ENCODE measurements at places on chromosomes 5 and 9.

DNA sequence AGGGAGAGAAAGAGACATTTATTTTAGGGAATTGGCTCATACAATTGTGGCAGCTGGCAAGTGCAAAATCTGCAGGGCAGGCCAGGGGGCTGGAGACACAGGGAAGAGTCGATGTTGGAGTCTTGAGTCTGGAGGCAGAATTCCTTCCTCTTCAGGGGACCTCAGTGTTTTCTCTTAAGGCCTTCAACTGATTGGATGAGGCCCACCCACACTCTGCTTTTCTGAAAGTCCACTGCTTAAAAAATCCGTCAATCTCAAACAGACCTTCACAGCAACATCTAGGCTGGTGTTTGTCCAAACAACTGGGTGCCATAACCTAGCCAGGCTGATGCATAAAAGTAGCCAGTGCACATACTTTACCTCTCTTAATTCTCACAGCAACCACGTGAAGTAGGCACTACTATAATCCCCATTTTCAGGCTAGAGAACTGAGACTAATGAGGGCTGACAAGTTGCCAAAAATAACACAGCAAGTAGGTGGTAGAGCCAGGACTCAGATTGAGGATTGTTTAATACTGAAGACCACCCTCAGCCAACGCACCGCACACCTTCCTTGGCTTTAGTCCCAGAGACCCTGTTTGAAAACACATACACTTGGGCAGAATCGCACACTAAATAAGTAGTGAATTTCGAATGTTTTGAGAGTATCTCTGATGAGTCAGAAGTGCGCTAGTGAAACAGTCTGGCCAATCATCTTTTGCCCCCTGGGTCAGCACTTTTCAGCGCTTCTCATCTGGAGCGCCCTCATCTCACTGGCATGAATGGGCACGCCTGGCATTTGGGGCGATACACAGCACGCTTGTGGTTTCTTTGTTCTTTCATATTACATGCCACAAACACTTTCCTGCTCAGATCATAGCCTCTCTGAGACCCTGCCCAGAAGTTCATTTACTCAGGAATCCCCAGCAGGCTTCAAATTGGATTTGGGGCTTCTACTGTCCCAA lies 591.4 kb downstream of the CCDC171 start:
- DNase-seq: no peak

GRCh38 chr5:122839731-122840130 lies 5.7 kb upstream of the SNX24 start:
- no peak for DNase-seq

DNA sequence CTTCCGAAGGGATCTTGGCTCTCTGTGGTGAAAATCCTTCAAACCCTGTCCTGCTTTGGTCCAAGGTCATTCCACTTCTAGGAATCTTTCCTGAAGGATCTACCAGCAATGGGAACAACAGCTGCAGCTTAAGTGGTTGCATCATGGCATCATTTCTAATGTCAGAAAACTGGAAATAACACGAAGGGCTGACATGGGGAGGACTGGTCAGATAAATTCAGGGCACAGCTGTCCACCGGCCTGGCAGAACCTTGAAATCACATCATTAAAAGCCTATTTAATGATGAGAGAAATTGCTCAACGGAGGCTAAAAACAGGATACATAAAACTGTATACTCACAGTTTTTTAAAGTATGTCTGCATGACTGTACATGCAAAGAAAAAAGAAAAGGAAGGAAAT lies 28.3 kb downstream of the OLFML2A start:
- no peak for DNase-seq

GRCh38 chr5:149823375-149823774 lies 93.3 kb downstream of the PPARGC1B start:
- no peak for DNase-seq

DNA sequence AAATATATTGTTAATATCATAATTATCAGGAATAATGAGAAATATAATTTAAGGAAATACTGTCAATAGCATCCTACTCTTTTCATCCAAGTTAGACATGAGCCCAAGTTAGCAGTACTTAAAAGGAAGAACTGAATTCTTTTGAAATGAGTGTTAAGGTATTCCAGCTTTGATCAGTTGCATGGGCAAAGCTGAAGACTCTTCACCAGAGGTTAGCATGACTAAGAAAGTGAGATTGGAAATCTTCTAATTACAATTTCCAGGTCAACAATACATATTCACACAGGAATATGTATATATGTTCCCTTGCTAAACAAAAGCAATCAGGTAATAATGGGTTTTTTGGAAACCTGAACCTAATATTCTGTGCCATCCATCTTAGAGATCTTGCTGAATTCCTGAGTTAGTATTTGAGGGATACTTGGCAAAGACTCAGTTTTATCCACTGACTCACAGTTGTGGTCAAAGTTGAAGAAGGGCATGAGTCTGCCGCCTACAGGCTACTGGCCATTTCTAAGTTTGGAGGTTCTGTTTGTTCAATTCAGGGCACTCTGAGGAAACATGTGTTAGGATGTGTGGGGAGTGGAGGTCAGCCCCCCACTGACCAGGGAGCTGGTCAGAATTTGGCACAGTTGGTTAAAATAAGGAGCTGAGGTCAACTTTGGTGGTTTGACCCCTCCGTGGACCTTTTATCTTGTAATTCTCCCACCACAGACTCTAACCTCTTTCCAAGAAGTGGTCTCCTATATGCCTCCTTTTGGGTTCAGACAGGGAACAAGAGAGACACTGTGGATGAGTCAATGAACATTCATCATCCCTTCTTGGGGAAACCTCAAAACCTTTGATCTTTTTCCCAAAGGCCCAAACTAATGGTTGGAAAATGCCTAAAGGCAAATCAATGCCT lies 118.3 kb downstream of the PIK3R1 start:
- DNase-seq: no peak

GRCh38 chr5:150516011-150516410 lies 8.1 kb downstream of the NDST1 start:
- DNase-seq: no peak

DNA sequence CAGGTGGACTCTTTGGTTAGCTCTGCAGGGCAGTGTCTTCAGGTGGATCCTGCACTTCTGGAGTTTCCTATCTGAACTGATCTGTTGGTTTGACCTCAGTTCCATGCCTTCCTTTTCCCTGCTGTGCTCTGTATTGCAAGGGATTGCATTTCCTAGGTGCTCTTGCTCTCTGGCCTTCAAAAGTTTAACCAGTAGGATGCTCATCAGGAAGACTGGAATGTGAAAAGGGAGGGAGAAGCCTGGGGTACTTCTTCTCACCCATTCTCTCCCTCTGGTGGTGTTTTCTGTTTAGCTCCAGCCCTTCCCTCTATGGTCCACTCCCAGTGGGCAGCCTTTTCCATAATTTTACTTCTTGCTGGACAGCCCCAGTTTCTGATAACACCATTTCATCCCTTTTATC lies 78.5 kb downstream of the ZNF618 start:
- DNase-seq: no peak

- no peak for DNase-seq
Measured at GRCh38 chr5:147902609-147903115, 3.7 kb downstream of the C5orf46 start.

DNA sequence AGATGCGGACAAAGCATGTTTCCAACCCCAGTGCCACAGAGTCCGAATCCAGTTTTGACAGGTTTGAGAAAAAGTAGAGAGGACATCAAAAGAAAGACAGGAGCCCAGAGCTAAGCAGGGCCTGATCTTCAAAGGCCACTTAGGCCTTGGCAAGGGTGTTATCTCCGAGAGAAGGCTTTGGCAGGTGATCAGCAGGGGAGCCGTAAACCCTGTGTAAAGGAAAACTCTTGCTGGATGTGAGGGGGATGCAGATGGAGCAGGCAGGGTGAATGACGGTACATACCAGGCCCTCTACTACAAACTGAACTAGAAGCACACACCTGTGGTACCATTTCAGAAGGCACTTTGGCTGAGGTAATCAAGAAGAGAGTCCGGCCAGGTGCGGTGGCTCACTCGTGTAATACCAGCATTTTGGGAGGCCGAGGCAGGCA lies 1.4 kb upstream of the HNRNPH1 start:
- DNase-seq: no peak

GRCh38 chr9:136090768-136091581 lies 4.1 kb downstream of the NACC2 start:
- no peak for DNase-seq

- no peak for DNase-seq
Measured at GRCh38 chr5:39175273-39175955, 43.9 kb downstream of the FYB1 start.

DNA sequence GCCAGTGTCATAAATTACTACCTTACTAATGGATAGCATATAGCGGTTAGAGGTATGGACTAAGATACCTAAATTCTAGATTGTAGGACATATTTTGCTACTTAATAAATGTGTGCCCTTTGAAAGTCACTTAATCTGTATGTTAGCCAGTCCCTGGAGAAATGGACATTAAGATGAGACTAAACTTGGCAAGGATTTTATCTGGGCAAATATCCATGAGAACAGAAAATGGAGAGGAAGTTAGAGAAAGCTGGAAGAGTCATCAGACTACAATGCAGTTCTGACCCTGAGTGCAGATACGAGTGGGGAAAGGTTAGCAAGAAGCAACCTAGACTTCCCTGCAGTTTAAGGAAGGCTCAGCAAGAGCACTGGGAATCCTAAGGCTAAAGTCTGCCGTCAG lies 33.0 kb downstream of the TBCA start:
- no peak for DNase-seq

DNA sequence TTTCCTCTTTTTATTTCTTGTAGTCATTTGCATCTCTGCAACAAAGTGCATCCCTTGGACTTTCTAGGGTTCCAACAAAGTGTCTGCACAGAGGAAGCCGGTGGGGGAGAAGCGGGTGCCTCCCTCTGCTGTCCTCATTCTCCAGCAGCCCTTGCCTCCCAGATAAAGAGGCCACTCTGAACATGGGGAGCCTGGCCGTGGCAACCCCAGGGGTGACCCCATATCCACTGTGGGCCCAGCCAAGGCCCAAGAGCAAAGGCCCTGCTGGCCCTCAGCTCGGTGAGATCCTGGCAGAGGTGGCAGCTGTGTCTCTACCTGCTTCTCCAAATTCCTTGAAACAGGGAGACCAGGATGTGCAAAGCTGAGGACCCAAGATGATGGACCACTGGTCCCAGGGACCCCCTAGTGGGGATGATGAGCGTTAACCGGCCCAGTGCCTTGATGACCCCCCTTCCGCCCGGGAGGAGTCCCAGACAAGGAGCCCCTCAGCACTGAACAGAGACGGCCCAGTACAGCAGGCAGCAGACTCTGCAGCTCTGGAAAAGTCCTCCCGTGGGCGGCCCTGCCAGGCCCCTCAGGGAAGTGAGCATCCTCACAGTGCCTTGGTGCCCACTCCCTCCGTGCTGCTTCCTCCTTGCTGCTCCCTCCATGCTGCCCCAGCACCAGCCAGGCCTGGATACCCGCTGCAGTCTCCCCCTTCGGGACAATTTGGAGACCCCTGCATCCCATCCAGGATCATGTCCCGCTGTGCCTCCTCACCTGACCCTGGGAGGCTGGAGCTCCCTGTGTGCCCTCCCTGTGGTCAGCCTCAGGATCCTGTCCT lies 62.5 kb downstream of the MRPL36 start:
- DNase-seq: no peak

DNA sequence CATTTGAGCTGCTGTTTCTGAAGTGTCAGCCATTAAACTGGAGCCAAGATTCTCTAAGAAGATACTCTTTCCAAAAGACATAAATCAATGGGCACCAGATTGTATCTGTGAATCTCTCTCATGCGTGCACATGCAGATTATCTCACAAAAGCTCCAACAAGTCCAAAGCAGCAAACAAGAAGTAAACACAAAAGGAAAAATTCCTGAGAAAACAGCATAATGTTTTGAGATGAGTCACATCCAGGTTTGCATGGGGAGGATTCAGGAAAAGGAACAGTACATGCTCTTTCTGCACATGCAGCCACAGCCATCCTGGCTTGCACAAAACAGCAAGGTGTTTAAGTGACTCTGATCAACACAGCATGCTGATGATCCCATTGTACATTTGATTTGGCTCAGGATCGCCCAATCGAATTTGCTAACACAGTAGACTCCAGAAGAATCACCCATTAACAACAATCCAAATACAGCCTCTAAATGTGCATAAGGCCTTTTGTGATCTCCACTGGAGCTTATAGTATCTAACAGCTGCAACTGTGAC lies 143.1 kb downstream of the ELAVL2 start:
- DNase-seq: no peak

DNA sequence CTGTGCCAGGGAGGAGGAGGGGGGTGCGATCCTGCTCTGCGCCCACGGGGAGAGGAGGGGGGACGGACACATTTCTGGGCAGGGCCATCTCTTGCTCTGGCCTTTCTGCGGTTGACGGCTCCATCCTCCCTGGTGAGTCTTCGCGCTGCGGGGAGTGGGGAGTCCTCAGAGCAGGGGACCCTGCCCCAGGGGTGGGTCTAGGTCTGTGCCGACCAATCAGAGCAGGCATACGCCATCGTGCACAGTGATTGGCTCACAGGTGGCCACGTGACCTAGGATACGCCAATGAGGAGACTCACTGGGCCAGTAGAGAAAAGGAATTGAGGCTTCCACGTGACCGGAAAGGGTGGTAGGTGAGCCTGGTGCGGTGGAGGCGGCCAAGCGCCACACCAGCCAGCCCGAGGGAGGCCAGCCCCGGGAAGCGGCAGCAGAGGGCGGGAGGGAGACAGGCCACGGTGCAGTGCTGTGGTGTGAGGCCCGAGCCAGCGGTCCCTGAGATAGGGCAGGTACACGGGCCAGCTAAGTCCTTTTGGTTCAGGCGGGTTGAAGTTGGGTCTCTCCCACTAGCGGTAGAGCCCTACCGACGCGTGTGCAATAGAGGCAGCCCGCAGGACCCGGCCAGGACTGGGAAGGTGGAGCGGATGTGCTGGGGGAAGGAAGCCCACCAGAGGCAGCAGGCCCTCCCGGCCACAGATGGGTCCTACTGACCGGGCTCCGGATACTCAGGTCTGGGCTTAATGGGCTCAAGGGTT lies 65.2 kb upstream of the RNF130 start:
- DNase-seq: peak; percentile 18
